Right lung (tissue), 10 donors: ENCODE measurements at places on chromosomes 2 and 18. TPM values are rescaled to one million over a fixed set of nuclear protein-coding genes. Genes with fewer than 3 reads are reported as not detected.
A peak's percentile ranks its signal among the peaks of the same experiment; 100 is the strongest.

DNA sequence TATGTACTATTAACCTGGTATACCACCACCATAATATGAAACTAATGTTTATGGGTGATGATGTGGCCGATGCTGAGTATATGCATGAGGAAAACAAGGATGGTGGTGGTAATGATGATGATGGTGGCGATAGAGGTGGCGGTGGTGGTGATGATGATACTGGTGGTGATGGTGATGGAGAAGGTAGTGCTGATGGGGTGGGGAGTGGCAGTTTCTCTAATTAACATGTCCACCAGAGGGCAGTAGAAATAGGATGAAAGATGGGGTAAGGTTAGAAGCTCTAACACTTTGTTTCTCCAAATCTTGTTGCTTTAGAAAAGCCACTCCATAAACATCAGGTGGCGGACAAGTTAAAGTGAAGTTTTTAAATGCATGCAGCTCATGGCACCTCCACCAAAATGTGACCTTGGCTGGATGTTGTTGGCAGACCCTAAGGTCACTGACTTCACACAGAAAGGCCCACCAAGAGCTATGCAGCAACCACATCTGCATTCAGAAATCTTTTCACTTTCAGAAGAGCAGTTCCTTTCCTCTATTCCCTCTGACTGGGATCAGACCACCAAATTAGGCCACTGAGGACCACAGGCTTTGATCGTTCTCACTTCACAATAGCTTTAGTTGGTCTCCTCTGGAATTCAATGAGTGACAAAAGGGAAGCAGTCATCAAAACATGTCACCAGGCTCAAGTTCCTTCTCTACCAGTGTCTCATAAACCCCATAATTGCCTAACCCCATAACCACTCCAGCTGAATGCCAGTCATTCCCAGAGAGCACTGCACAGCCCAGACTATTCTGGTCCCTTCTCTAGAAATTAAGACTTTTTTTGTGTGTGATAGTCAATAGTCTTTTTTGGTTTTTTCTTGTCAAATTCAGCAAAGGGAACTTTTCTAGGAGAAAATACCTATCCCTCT, 7.5 kb upstream of the BCL11A start:
- DNase-seq = no peak

GRCh38 chr2:133821107-133821760, 253.0 kb upstream of the NCKAP5 start:
- no peak for DNase-seq

DNA sequence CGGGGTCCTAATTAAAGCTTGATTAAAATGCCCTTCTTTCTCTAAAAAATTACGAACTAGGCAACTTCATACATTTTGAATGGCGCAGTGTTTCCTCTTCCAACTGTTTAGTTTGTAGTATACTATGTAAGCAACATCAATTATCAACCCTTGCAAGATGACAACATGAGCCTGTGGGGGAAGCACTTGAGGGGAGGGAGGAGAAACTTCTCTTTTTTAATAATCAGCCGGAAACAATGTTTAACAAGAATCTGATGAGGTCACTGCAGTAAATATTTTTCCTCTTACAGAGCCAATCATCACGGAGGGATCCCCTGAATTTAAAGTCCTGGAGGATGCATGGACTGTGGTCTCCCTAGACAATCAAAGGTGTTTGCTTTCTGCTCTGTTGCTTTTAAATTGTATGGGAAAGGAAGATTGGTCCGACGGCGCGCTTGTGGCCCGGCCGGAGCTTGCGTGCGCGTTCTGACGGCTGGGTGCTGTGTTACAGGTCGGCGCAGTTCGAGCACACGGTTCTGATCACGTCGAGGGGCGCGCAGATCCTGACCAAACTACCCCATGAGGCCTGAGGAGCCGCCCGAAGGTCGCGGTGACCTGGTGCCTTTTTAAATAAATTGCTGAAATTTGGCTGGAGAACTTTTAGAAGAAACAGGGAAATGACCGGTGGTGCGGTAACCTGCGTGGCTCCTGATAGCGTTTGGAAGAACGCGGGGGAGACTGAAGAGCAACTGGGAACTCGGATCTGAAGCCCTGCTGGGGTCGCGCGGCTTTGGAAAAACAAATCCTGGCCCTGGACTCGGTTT, 5.3 kb upstream of the DLX1 start:
- peak; percentile 4 for DNase-seq

- DNase-seq = no peak
Observed at GRCh38 chr2:70115646-70116442, 28.6 kb downstream of the PCBP1 start.

Gene ELOA2
- polyA plus RNA-seq = not detected

- DNase-seq = peak; percentile 61
Observed at GRCh38 chr2:106886916-106887758, 1.2 kb upstream of the ST6GAL2 start.

DNA sequence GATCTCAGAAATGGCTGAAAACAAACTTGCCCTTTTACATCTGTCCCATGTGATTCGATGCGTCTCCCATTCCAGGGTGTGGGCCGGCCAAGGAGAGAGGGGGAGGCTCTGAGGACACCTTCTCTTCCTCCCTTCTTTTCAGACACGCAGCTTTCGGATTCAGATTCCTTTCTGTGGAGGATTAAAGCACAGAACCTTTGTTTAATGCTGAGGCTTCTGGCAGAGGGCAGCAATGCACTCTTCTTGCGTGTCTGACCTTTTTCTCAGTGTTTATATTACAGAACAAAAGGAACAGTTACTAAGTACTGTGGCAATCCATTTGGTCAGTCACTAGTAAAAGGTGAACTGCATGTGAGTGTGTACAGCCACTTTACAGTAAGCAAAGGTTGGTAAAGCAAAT, 268.9 kb upstream of the CCDC68 start:
- DNase-seq = no peak

GRCh38 chr2:111198701-111199100, 78.0 kb downstream of the BCL2L11 start:
- DNase-seq = no peak

- DNase-seq = no peak
Observed at GRCh38 chr2:1798785-1799144, 54.5 kb upstream of the PXDN start.

GRCh38 chr2:28228434-28228995, 164.1 kb upstream of the FOSL2 start:
- DNase-seq = no peak

- DNase-seq = no peak
Observed at GRCh38 chr2:237627441-237628246, at the start of gene LRRFIP1. TSS of gene LRRFIP1 (plus strand) at chr2:237627587. CDS start at chr2:237627645, 58 bp downstream.

Gene CXCR1
- polyA plus RNA-seq = 0.08 TPM

Gene GALNT3
- polyA plus RNA-seq = 33.4 TPM

GRCh38 chr18:32019251-32019948, 775 bp downstream of the RNF125 start:
- peak; percentile 14 for DNase-seq

DNA sequence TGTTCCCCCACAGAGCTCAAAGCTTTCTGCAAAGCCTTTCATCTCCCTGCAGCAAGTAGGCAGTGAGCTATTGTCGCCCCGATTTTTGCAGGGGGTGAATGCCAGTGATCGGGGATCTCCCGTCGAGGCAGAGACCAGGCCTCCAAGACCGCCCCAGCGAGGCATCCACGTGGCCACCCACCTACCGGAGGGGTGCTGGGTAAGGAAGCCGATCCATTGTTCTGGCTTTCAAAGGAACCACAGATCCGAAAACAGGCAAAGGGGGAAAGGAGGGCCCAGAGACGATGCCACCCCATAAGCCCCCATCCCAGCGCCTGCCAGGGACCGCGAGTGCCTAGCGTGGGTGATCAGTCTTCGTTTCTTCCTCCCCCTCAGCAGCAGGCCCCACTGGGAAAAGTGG, 2.4 kb downstream of the ADRA2B start:
- DNase-seq = no peak

DNA sequence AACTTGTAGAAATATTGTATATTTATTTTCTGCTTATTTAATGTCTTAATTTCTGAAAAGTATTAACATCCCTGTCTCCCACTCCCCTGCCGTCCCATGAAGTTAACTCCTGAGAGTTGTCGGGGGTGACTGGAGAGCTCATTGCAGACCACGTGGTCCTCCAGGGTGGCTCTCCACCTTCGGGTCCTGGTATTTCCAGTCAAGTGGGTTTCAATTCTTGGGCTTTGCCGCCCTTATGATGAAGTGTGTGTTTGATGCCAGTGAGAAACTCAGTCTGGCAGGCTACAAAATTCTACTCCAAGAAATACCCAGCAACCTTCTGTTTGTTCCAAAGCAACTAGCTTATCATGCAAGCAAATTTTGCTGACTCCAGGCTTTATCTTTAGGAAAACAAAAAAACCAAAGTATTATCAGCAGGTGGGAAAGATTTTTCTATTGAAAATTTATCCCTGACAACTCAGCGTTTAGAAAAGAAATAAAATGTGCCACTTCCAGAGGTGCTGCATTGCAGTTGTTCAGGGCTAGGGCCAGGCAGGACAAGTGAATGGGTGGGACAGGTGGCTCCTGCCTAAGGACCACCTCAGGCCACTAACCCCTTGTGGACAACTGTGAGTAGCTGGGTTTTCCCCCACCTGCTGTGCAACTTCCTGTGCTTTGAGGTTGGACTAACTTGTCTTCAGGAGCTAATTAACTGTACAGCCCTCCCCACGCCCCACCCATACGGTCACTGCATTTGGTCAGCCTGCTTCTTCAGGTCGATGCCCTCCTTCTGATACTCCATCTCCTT, 46.6 kb downstream of the BCL2L11 start:
- no peak for DNase-seq

GRCh38 chr2:202002381-202002780, 31.3 kb upstream of the FZD7 start:
- no peak for DNase-seq

GRCh38 chr2:47238638-47239037, 83.5 kb upstream of the STPG4 start:
- DNase-seq = no peak
